ENCODE measurements at places on chromosomes 1 and 21.

- DNase-seq = no peak
These were observed 12.0 kb downstream of the NCMAP start for GRCh38 chr1:24567792-24568388.

GRCh38 chr1:160157174-160157573 is 5.8 kb downstream of the ATP1A4 start:
- DNase-seq = no peak

DNA sequence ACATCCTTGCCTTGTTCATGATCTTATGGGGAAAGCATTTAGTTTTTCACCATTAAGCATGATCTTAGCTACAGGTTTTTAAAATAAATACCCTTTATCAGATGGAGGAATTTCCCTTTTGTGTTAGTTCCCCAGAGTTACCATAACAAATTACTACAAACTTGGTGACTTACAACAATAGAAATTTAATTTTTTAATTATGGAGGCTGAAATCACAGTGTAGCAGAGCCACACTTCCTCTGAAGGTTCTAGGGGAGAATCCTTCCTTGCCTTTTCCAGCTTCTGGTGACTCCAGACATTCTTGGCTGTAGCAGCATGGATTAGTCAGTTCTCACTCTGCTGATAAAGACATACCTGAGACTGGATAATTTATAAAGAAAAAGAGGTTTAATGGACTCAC is 18.5 kb downstream of the MIGA1 start:
- DNase-seq = no peak

DNA sequence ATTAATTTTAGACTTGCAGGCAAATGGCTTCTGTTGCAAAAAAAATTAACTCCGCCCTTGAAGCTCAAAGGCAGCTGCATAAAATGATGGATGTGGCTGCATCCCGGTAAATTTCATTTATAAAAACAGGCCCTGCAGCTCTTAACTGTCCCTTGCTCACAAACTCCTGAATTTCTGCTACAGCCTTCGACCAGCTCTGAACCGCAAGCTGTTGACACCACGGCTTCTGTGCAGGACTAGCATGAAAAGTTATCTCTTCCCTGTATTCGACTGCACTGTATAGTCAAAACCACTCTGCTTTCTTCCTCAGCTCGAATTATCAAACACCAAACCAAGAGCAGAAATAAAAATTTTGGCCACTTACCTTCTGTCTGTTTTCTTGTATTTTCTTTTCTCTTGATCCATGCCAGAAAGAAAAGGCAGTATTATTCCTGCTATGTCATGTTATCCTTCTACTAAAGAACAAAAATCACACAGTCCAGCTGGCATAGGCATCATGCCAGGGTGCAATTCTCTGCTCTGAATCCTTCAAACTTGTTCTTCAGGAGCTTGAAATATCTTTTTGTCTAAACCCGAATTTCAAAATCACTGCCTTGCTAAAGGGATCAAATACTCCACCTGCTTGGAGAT is 195.5 kb upstream of the NCAM2 start:
- no peak for DNase-seq

GRCh38 chr1:74534241-74534640 is 21.8 kb upstream of the LRRC53 start:
- no peak for DNase-seq

- DNase-seq = no peak
These were observed 48.8 kb downstream of the ARHGEF10L start for GRCh38 chr1:17588048-17588871.

DNA sequence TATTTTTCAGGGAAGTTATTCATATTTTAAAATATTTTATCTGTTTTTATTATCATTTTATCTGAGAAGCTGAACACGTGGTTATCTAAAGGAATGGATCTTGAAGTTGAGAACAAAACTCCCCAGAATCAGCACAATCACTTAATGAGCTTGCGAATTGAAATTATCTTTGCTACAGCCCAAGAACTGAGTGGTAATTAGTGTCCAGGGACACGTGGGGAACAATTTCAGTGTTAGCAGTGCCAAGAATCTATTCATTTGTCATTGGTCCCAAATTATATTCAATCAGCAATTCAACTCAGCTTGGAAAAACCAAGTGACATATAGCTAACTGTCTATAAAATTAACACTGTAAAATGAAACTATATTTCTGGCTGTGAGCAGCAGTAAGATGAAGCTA is 197.6 kb upstream of the UBE2U start:
- no peak for DNase-seq

GRCh38 chr1:9371391-9371935 is 78.8 kb downstream of the SPSB1 start:
- no peak for DNase-seq

- DNase-seq = no peak
These were observed 101.9 kb downstream of the ZNF644 start for GRCh38 chr1:90919900-90920299.

- DNase-seq = no peak
These were observed 111.4 kb upstream of the CDC42BPA start for GRCh38 chr1:227429447-227430359.

GRCh38 chr1:89198491-89199072 is at the start of gene GBP4:
Gene GBP4 (minus strand): TSS chr1:89198942. CDS start chr1:89198834, 108 bp downstream.
- DNase-seq = peak; percentile 53

DNA sequence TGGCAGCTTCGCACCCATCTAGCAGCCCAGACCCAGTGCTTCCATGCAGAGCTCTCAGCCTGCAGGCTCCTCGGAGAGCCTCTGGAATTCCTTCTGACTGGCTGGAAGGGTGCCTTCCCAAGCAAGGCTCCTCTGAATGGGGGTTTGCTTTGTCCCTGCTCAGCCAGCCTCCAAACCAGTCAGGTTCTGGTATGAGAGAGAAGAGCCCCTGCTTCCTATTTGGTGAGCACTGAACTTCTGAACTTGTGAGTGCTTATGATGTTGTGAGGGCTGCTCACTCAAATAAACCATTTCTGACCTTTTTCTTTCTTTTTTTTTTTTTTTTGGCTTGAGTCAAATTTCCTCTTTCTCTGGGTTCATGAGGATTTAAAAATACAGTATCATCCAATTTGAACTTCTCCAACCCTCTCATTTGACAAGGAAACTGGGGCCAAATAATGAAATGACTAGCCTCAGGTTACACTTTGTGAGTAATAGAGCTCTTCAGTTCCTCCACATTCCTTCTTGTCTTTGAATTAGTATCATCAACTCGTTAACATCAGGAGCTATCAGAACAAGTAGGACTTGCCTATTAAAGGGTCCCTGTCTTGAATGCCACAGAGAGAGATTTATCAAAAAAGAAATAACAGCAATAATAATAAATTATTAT is 39.6 kb downstream of the GFI1 start:
- DNase-seq = no peak

GRCh38 chr1:111729946-111730681 is 9.1 kb downstream of the INKA2 start:
- DNase-seq = no peak

DNA sequence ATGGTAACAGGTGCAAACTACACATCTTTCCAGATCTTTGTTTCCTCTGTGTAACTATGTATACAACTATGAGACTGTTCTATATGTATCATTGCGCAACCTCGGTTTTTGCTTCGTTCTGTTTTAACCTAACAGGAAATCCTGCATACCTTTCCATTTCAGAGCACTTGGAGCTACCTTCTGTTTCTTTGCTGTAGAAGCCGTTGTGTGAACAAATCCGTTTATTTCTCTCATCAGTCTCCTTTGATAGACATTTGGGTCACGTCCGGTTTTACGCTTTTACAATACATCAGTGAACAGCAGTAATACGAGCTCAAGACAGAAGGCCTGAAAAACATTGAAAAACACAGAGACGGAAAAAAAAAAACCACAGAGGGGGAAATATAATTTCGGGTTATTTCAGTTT is 10.5 kb downstream of the ATP5IF1 start:
- peak; percentile 56 for DNase-seq

- DNase-seq = no peak
These were observed 49.3 kb downstream of the FBXO42 start for GRCh38 chr1:16302709-16303627.

DNA sequence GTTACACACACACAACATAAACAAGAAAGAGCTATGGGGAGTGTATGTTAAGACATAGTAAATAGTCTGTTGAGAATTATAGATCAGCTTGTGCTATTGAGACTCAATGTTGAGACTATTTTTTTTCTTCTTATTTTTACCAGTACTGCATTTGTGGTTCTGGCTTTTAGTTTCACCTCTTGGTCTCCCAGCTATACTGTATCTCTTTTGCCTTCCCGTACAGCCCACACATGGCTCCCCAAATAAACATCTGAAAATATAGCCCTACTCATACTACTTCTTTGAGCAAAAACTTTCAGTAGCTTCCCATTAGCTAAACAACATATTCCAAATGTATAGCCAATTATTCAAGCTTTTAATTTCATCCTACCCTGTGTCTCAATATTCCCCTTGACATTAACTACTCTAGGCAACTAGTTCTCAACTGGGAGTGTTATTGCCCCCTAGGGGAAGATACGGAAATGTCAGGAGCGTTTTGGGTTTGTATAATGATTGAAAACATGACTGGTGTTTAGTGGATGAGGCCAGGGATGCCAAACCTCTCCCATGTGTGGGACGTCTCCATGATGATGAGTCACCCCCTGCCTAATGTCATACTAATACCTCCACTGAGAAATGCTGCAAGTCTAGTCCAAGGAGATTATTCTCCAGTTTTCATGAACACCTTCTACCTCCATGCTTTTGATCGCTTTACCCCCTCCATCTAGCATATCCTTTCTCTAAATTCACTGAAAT is 6.8 kb downstream of the RPE65 start:
- peak; percentile 17 for DNase-seq

DNA sequence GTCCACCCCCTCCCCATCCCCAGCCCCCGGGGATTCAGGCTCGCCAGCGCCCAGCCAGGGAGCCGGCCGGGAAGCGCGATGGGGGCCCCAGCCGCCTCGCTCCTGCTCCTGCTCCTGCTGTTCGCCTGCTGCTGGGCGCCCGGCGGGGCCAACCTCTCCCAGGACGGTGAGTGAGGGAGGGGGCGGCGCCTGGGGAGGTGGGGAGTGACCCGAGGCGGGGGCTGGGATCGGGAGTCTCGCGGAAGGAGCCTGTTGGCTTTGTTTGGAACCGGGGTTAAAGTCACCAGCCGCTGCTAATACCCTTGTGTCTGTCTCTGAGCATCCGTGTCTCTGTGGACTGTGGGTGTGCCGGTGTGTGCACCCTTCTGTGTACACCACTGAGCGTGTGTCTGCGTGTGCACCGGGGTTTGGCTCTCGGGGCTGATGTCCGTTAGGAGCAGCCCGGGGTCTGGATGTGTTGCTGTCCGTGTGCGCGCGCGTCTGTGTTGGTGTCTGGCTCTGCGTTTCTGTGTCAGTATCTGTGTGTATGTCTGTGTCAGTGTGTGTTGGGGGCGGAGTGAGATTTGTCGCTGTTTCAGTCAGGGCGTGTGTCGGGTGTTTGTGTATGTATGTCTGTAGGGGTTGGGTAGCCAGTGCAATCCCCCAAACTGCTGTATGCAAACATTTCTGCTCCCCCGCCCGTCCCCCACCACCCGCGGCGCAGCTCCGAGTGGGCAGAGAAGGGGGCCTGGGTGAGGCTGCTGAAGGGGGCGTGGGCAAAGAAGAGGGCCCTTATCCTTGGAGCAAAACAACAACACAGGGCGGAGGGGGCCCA is 480 bp downstream of the CADM3 start:
- DNase-seq = no peak

GRCh38 chr1:32333251-32333963 is 2.6 kb downstream of the MARCKSL1 start:
- no peak for DNase-seq

- DNase-seq = no peak
These were observed 58.0 kb downstream of the MATN1 start for GRCh38 chr1:30665216-30666010.

DNA sequence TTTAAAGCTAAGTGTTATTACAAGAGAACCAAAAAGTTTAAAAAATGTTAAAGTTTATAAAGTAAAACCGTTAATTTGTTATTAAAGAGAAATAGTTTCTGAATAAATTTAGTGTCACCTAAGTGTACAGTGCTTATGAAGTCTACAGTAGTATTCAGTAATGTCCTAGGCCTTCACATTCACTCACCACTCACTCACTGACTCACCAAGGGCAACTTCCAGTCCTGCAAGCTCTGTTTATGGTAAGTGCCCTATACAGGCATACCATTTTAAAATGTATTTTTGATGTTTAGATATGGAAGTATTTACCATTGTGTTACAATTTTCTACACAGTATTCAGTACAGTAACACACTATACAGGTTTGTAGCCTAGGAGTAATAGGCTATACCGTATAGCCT is 60.1 kb upstream of the GCLM start:
- no peak for DNase-seq

DNA sequence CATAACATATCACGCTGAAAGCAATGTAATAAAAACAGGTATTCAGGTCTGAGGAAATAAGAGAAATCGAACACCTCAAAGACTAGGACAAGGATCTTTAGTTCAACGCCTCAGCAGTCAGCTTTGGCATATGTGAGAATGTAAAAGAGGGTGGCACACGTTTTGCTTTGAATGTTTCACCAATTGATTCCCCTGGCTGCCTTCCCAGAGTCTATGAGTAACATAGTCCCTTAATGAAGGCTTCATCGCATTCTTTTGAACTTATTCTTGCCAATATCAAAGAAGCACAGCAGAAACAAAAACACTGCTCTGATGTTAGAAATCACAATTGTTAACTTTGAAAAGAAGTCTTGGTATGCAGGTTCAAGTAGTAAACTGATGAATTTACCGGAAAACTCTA is 764.8 kb downstream of the ADGRL2 start:
- no peak for DNase-seq

DNA sequence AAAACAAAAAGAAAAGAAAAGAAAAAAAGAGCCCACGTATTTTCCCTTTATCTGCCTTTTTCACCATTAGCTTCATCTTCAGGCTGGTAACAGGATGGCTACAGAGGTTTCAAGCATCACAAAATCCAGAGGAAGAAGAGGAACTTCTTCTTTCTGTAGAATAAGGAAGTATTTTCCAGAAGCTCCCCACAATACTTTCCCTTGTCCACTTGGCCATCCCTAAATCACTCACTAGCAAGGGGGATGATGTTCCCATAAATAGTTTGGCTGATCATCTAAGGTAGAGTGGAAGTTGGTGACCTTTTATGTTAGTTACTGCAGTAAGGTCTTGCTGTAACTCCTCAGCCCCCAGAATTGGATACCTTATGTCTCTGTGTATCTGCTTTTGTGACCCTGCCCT is 45.1 kb upstream of the RNF11 start:
- no peak for DNase-seq

Measured in naive B cell (primary cell).